ENCODE measurements at places on chromosomes 5 and 9.

- DNase-seq, result no peak
Observed at GRCh38 chr9:130337784-130338380, 72.3 kb downstream of the HMCN2 start.

DNA sequence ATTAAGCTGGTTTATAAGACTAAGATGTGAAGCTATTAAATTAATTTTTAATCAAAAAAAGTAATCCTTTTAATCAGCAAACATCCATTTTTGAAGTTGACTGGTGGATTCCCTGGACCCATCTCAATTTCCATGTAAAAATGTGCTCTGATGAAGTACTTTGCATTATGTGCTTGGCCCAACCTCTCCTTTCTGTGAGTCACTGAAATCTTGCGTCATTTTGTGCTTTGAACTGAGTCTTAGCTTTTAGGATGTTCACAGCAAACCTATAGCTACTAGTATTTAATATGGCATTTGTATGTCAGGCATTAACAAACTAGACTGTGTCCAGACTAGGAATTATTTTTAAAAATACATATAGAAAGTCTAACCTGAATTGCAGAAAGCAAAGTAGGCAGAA lies 55.0 kb upstream of the CDH12 start:
- DNase-seq, result no peak

DNA sequence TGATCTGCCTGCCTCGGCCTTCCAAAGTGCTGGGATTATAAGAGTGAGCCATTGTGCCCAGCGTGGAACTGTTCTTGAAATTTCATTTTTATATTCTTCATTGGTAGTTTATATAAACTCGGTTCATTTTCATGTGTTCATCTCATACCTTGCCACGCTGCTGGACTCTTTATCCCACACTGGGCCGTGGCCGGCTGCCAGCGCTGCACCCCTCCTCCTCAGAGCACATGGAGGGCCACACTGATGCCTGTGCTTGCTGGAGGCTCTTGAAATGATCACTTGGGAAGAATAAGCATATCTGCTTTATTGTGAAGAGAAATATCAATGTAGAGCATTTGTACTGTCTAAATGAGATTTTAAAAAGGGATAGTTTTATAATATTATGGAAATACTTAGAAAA lies 69.5 kb downstream of the EHMT1 start:
- DNase-seq, result no peak

GRCh38 chr5:88536146-88536545 lies 267.5 kb upstream of the TMEM161B start:
- no peak for DNase-seq

GRCh38 chr5:134595458-134595838 lies 37.2 kb downstream of the SAR1B start:
- no peak for DNase-seq

GRCh38 chr5:54883374-54884194 lies 101.8 kb downstream of the ESM1 start:
- DNase-seq, result no peak

GRCh38 chr5:154134499-154134898 lies 56.0 kb upstream of the GALNT10 start:
- no peak for DNase-seq

- DNase-seq, result no peak
Observed at GRCh38 chr9:126526218-126527108, 87.3 kb upstream of the LMX1B start.

DNA sequence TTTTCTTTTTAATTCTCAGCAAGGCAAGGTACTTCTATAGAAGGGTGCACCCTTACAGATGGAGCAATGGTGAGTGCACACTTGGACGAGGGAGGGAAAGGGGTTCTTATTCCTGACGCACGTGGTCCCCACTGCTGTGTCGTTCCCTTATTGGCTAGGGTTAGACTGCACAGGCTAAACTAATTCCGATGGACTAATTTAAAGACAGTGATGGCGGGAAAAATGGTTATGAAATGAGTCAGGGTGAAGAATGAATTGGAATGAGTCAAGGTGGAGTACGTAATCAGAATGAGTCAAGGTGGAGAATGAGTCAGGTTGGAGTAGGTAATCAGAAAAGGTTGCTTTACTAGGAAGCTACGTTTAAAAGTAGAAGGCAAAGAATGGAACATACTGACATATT lies 2.1 kb upstream of the HMGCS1 start:
- no peak for DNase-seq

All from central memory CD8-positive, alpha-beta T cell (primary cell).